ENCODE measurements at places on chromosomes 12 and 14.

- H3K4me3 ChIP-seq, result no peak overlapping the region
- DNase-seq, result no peak
- no peaks in the 10 kb centered on the region for H3K27me3 ChIP-seq
- H3K27ac ChIP-seq, result no peak overlapping the region
- no peaks in the 10 kb centered on the region for H3K4me1 ChIP-seq
- no peaks in the 10 kb centered on the region for H3K36me3 ChIP-seq
These were observed 86.9 kb downstream of the OTX2 start for GRCh38 chr14:56723418-56723817.

- H3K36me3 ChIP-seq, result no peaks in the 10 kb centered on the region
- no peak overlapping the region for H3K4me3 ChIP-seq
- no peaks in the 10 kb centered on the region for H3K4me1 ChIP-seq
- H3K27ac ChIP-seq, result no peak overlapping the region
These were observed 10.0 kb downstream of the TUBA1B start for GRCh38 chr12:49121047-49121696.

GRCh38 chr14:60257865-60258264 lies 8.8 kb downstream of the PPM1A start:
- H3K27ac ChIP-seq, result no peak overlapping the region
- no peak for DNase-seq
- H3K4me1 ChIP-seq, result peaks cover 2% of the 10 kb centered on the region
- no peak overlapping the region for H3K4me3 ChIP-seq

- H3K27me3 ChIP-seq, result no peaks in the 10 kb centered on the region
- no peaks in the 10 kb centered on the region for H3K36me3 ChIP-seq
- no peak overlapping the region for H3K27ac ChIP-seq
- no peak overlapping the region for H3K4me3 ChIP-seq
These were observed 40.9 kb downstream of the CCDC85C start for GRCh38 chr14:99562856-99563748.

- H3K4me3 ChIP-seq, result peak overlapping the region; percentile 83
- H3K27ac ChIP-seq, result peak overlapping the region; percentile 95
These were observed 52.3 kb downstream of the SLC25A47 start for GRCh38 chr14:100375266-100375962.

- no peaks in the 10 kb centered on the region for H3K27me3 ChIP-seq
- H3K36me3 ChIP-seq, result no peaks in the 10 kb centered on the region
- no peak overlapping the region for H3K27ac ChIP-seq
- no peaks in the 10 kb centered on the region for H3K4me1 ChIP-seq
These were observed 9.1 kb upstream of the DPF3 start for GRCh38 chr14:72902801-72903530.

DNA sequence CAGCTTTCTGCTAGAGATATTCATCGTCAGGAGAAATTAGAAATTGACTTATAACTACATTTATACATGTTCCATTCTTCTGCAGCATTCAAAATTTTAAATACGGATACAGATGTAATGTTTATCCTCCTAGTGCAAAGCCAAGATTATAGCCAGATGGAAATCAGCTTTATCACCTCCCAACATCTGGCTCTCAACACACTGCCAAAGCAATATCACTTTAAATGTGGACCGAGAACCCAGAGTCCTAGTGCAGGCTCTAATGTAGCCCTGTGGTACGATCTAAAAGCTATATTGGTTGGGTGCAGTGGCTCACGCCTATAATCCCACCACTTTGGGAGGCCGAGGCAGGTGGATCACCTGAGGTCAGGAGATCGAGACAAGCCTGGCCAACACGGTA lies 6.5 kb downstream of the MLH3 start:
- no peaks in the 10 kb centered on the region for H3K27me3 ChIP-seq
- DNase-seq, result no peak
- H3K4me3 ChIP-seq, result no peak overlapping the region
- H3K27ac ChIP-seq, result no peak overlapping the region

DNA sequence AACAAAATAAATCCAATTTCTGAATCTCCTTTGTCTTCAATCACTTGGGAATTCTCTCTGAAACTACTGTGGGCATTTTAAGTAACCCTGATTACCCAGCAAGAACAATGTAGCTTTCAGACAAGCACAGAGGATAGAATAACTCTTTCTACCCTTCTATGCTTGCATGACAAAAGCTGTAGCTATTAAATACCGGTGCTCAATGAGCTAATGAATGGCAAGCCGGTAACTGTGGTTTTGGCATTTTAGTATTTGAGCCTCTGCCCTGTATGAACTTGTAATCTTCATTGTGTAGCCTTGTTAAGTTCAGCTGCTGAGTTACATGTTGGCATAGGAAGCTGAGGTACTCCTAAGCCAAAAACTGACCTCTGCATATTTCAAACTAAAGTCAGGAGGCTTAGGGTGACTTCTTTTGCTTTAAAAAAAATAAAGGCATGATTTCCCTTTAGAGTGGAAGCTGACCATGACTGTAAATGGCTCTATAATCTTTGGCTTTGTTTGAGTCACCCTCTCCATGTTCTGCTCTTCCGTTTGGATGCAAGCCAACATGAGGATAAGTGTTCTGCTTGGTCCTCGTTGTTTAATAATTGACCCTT lies 171.0 kb upstream of the HIF1A start:
- peaks cover 7% of the 10 kb centered on the region for H3K36me3 ChIP-seq
- H3K4me1 ChIP-seq, result peaks cover 31% of the 10 kb centered on the region
- H3K27me3 ChIP-seq, result no peaks in the 10 kb centered on the region
- H3K27ac ChIP-seq, result peak overlapping the region; percentile 61

GRCh38 chr12:69070319-69071090 lies 137.5 kb upstream of the CPM start:
- no peak for DNase-seq
- peaks cover 11% of the 10 kb centered on the region for H3K4me1 ChIP-seq
- H3K36me3 ChIP-seq, result no peaks in the 10 kb centered on the region
- H3K27me3 ChIP-seq, result no peaks in the 10 kb centered on the region

All from spleen (tissue), 13 donors.